ENCODE measurements at places on chromosomes 12 and 14.

GRCh38 chr14:68822132-68822651 is 29.3 kb upstream of the ZFP36L1 start:
- DNase-seq: peak; percentile 72

DNA sequence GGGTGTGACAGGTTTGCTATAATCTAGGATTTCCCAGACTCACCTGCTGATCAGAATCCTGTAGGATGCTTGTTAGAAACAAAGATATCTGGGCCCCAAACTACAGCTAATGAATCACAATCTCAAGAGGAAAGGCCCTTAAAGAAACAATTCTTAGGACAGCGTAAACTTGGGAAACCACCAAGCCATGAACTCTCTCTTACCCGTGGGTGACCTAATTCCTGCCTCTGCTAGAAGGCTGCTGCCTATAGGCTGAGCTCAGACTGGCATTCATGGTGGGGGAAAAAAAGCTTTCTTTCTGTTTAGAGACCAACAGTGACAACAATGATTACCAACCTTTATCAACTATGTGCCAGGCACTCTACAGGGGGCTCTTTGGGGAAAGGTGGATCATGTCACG is 213.9 kb upstream of the FKBP4 start:
- no peak for DNase-seq

DNA sequence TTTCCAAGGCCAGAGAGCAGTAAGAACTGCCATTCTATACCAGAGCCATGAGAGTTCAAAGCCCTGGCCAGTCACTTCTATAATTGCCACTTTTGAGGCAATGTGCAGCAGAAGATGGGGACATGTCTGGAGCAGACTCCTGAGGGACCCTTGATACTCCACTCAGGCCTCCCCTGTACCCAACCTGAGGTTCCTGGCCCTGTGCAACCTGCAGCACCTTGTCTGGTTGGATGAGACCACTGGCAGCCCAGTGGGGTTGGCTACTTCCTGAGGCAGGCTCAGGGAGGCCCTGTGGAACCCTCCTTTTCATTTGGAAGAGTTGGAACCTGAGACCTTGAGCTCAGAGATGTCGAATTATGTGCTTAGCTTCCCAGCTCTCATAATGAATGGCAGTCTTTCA is 54.4 kb downstream of the GALNT16 start:
- DNase-seq: no peak

GRCh38 chr14:52352569-52352968 is 38.5 kb downstream of the PTGER2 start:
- DNase-seq: no peak

DNA sequence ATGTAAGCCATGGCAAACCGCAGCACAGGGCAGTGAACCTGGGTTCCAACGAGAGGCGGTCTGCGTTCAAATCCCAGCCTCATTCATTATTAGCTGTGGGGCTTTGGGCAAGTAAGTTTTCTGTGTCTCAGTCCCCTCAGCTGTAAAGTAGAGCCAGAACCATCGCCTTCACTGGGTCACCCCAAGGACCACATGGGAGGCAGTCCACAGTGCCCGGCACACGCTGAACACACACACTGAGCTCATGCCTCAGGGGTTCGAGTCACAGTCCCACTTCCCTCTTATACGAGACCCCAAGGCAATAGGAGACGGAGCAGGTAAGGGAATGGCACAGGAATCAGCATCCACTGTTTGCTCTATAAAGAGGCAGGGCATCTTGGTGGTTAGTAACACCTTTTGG is 19.1 kb downstream of the LRTM2 start:
- no peak for DNase-seq

DNA sequence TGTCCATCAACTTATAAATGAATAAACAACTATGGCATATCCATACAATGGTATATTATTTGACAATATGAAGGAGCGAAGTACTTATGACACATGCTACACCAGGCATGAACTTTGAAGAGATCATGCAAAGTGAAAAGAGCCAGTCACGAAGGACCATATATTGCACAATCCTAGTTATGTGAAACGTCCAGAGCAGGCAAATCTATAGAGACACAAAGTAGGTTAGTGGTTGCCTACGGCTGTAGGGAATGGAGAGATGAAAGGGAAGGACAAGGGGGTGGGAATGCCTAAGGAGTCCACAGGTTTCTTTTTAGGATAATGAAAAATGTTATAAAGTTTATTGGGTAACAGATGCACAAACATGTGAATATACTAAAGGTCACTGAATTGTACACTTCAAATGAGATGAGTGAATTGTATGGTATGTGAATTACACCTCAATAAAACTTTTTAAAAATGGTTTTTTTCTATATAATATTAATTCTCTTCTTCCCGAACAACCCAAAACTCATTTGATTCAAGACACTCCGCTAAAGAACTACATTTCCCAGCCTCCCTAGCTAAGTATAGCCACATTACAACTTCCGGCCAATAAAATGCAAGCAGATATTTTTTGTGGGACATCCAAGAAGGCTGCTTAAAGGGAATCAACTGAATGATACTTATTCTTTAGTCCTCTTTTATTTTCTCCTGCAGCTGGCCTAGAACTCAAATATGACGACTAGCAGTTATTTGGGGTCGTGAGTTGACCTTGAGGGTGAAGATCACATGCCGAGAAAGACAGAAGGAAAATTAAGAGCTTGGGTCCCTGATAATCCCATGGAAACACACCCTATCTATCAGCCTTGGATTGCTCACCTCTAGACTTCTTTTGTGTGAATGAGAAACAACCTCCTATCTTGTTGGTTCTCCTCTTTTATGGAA is 187.2 kb downstream of the TTC8 start:
- no peak for DNase-seq

GRCh38 chr12:92138144-92138543 is 7.5 kb downstream of the BTG1 start:
- DNase-seq: no peak

DNA sequence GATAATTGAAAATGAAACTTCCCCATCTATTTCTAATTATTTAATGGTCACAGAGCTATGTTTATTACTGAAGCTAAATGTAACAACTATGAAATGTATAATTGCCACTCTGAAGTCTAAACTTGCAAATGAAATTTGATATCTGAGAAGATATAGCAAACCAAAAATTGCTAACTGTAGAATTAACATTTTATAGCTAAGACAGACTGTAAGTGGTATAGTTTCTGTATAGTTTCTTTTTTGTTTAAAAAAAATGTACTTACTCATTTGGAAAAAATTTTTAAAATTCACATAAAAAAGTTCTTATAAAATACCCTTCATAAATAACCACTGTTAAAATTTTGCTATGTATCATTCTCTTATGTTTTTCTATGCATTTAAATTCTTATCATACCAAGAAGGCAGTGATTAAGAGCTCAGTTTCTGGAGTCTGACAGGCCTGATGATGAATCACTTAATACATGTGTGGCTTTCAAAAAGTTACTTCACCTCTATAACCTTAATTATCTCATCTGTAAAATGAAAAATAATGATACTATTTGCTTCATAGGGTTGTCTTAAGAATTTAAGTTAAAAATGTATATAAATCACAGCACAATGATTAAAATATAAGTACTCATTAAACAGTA is 214.7 kb upstream of the GARIN2 start:
- DNase-seq: no peak

DNA sequence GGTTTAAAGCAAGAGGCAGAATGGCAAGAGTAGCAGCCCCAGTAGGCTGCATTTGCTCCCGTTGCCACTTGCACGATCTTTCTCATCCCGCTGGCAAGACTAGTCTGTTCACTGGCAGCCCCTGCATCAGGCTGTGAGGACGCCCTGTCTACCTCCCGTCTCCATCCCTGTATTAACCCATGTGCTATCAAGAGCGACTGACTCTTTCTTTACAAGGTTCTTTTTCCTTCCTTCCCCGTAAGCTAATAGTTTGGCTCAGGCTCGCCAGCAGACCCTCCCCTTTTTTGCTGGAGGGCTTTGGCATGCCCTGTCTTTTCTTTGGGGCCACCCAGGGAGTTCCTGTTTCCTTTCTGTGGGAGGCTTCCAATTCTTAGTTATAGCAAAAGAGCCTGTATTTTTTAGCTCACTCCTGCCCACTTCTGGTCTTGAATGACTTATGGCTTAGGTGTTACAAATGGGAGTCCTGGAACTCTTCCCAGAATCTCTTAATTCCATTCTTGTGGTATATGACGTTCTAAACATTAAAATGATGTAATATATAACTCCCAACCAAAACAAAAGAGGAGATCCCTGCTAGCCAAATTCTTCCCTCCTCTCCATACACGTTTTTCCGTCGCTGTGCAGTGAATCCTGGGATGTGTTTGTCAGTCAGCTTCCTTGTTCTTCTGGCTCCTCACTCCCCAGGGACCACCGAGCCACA is 149.0 kb downstream of the PRKCH start:
- DNase-seq: no peak

DNA sequence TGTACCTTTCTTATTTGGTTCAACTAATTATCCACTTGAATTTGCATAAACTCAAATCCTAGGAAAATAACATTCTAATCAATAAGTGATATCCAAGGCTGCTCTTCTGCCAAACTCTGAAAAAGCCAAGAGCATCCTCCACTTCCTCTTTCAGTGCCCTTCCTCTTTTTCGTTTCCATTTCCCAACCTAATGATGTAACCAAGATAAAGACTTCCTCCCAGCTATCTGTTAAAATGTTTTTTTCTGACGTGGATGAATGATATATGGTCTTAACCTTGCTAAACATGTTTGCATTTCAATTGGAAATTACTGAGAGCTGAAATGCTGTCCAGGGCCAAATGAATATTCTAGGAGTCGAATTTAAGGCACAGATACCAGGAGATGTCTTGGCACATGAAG is 459.5 kb upstream of the PDE3A start:
- DNase-seq: no peak

- DNase-seq: no peak
These were observed 166.8 kb upstream of the PLEKHG7 start for GRCh38 chr12:92535961-92536360.

GRCh38 chr14:34699873-34700621 is 14.3 kb downstream of the CFL2 start:
- no peak for DNase-seq

DNA sequence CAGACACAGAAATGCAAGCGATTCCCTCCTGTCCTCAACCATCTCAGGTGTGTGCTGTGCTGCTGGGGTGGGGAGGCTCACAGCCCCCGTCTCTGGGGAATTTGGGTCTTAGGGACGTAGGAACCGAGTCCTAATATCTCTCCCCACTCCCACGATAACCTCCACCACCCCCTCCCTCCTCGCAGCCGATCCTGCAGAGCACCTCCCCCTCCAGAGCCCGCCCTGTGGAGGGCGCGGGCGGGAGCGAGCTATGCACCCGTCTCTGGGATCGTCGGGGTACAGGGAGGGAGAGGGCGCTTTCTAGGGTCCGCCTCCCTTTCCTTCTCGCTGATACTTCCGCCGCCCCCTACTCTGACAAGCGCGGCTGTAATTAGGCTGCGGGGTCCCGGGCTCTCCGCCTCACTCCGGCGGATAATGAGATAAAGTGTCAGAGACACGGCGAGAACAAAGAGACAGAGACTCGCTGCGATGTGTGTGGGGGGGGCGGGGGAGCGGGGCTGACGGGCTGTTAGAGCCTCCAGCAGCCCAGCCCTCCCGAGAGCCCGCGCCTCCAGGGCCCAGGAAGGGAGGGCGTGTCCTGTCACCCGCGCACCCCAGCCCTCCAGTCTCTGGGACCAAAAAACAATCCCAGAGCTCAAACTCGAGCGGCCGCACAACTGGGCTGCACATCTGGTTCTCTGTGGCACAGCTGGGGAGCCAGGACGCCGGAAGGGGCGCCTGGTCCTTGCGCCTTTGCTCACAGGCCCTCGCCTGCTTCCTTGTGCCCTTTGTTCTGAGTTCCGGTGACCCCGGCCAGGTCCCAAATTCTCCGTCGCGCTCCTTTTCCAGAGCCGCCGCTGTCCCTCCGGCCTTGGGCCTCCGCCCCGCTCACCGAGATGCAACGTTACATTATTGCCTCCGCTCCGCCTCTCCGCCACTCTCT is 8.7 kb downstream of the SHMT2 start:
- no peak for DNase-seq

- DNase-seq: no peak
These were observed 155.5 kb downstream of the PRKCH start for GRCh38 chr14:61476754-61477410.

GRCh38 chr14:95503365-95504134 is 12.9 kb downstream of the SYNE3 start:
- DNase-seq: peak; percentile 54

- no peak for DNase-seq
These were observed 94.3 kb downstream of the GALNT8 start for GRCh38 chr12:4814485-4814884.

DNA sequence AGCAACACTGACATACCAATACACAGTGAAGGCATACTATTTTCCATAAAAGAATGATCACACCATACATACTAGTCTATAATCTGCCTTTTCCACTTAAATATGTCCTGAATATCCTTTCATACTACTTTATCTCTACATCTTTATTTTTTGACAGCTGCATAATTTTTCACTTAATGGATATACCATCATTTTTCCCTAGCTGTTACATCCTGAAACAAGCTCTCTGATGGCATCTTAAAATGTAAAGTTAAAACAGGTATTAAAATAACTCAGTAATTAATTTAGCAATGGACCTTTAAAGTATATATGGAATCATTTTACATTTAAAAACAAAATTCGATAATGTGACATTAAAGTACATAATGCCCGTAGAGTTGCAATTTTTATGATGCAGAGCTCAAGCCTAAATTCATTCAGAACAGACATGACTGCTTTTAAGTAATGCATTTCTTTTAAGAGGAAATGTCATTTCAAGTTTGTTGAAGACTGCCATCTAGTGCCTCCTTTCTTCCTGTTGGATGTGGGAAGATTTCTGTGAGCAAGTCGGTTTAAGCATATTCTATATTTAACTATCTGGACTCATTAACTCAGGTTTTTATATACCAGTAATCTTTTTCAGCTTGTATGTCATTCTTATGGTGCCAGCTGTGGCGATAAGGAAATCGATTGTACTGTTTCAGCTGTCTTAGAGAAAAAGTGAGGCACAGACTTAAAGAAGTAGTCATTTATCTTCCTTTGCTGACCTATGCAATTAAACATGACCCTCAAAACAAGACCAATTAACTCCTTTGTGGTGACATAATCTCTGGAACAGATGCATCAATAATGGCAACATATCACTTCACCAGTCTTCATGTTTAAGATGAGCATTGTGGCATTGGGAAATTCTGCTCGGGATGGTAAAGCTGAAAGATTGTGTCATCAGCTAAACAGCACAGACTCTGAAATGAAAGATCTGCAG is 20.3 kb downstream of the PRICKLE1 start:
- DNase-seq: peak; percentile 40

GRCh38 chr14:51628238-51628637 is 23.5 kb upstream of the FRMD6 start:
- DNase-seq: no peak

GRCh38 chr12:101356794-101357193 is 50.8 kb downstream of the ARL1 start:
- no peak for DNase-seq

DNA sequence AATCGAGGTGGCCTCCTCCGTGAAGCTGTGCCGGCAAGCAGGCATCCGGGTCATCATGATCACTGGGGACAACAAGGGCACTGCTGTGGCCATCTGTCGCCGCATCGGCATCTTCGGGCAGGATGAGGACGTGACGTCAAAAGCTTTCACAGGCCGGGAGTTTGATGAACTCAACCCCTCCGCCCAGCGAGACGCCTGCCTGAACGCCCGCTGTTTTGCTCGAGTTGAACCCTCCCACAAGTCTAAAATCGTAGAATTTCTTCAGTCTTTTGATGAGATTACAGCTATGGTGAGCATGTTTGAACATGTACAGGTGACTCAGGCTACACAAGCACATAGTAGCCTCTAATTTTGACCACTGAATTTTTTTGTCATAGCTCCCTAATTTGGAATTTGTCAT is 59.7 kb downstream of the ATP2A2 start:
- no peak for DNase-seq

Data from GM10248 (cell line).